ENCODE measurements at places on chromosomes 12 and 14.
A peak's percentile ranks its signal among the peaks of the same experiment; 100 is the strongest.

DNA sequence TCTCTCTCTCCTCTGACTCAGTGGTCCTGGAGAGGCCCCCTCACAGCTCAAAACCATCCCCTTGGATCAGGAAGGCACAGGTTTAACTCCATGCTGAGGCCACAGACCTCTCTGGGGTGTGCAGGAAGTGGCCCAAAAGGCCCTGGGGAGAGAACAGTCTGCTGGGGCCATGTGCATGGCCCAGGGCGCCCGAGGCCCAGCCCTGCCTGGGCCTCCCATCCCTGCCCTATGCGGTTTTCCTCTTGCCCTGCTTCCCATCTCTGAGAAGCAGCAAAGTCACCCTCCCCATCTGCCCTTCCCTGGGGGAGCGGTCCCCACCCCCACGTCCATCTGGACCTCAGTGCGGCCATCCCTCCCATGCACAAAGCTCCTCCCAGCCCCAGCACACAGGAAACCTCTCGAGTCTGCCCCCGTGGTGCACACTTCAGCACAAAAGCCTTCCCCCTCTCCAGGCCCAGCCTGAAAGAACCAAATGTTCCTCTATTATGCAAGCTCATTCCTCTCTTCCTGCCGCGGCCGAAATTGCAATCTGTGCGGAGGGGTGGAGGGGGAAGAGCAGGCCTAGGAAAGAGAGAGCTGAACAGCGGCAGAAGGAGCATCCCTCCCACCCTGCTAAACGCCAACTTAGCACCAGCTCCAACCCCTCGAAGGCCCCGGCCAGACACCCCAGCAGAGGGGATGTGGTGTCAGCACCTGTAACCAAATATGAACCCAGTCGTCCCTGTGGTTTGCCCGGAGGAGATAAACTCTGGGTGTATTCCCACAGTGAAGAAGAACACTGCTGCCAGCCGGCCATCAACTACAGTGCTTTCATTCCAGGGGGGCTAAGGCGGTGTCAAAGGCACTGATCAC, 108.5 kb downstream of the SCARB1 start:
- DNase-seq, result peak; percentile 88

DNA sequence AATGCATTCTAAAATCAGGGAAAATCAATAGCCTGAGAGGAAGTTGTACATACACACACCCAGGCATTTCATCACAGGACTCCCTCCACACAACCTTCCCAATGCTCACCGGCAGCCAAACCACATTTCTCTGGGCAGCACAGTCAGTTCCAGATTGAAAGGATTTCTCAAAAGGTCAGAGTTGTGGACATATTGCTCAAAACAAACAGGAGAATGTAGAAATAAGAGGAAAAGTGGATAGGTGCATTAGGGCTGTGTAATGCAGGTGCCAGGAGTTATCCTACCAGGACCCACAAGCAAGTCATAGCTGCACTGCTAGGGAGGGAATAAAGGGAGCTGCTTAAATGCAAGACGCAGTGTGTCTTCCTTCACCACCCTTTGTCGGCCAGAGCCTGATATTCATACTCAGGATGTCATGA, 62.9 kb downstream of the GCH1 start:
- no peak for DNase-seq

DNA sequence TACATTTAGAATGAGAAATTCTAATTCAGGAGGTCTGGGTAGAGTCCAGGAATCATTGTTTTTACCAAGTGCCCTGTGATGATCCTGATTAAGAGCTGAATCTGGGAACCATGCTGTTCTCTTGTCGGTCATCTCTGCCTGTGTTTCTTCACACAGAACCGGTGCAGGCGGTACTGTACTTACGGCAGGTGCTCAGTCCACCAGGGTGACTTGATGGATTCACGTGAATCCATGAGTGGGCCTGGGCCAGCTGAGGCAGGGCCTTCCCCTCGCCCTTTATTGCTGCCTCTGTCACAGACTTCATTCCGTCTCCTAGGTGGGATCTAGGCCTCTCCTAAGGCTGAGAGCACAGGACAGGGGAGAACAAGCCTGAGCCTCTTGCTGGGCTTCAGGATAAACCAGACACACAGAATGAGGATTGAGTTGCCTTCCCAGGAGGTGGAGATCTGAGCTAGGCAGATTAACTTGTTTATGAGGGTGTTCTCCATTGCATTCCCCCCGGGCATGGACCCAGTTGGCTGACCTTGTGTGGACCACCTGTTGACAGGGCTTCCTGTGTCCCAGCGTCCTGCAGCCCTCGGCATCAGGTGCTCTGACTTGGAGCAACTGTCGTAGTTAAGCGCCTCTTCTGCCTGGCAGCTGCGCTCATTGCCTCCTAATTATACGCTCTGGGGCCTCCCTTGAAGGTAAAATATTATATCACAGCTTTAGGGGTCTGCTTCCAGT, 42.1 kb downstream of the B4GALNT3 start:
- no peak for DNase-seq

- DNase-seq, result no peak
Observed at GRCh38 chr12:59085690-59086089, 165.4 kb upstream of the LRIG3 start.

GRCh38 chr12:38547586-38547985, 231.0 kb downstream of the ALG10B start:
- DNase-seq, result no peak

DNA sequence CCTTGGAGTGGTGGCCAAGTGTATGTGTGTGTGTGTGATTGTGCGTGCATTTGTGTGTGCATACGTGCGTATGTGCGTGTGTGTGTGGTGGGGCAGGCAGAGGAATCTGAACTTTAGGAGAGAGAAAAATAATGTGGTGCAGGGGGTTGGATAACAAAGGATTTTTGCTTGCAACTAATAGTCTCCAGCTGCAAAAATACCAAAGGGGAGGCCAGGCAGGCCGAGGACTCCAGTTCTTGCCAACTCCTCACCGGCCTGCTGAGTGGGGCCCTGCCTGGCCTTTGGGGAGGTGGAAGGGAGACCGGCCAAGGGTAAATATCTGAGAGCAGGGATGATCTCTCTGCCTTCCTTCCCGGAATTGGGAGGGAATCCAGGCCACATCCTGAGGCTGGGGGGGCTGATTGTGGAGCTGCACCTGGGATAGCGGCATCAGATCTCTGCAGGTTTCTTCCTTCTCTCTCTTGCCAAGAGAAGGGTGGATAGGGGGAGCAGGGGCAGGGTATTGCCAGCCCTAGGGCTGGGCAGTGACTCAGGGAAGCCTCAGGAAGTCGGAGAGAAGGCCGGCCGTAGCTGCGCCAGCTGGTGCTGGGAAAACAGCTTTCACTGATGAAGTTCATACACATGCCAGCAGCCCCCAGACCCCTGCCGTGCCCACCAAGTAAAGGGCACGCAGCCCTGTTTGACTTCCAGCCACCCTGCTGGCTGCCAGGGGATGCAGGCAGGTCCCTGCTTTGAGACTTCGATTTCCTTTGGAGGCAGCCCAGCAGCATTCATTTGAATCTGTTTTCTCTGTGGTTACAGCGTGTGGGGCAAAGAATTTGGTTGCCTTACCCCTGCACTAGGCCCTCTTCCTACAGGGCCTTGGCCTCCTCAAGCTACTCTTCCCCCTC, 4.6 kb upstream of the LRP1-AS start:
- DNase-seq, result no peak

DNA sequence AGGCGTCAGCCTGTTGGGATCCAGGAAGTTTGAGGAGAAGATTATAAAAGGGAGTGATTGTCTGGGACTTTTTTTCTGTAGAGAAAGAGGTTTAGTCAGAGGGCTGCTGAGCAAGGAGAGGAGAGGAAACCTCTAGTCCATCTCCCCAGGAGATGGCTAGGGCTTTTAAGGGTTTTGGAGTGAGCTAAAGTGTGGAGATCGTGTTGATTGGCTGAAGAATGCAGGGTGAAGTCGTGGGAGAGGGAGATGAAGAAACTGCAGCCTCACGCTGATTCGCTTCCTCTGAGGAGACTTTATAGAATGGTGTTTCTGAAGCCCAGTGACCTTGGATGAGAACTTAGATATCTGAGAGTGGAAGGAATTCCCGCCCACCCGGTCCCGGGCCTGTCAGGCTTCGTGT, 193.7 kb upstream of the PWP1 start:
- DNase-seq, result no peak

GRCh38 chr12:48781750-48782456, 7.0 kb downstream of the ADCY6 start:
- no peak for DNase-seq

- DNase-seq, result no peak
Observed at GRCh38 chr12:20175704-20176388, 192.5 kb upstream of the PDE3A start.

- no peak for DNase-seq
Observed at GRCh38 chr12:29667011-29667410, 116.7 kb downstream of the TMTC1 start.

DNA sequence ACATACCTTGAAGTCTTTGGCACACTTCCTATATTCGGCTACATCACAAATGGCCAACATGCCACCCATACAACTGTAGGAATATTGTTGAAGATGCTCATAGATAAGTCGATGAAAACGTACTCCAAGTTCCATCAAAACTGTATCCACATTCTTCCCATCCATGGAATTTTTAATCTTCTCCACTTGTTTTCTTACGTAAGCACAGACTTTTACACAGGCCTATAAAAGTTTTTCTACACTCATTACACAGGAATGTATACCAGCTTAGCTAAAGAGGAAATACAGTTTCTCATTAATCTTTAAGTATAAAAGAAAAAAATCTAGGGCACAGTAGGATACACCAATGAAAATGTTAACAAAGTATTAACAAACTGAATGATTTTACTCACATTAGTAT, 59.1 kb downstream of the EXOC5 start:
- peak; percentile 49 for DNase-seq

DNA sequence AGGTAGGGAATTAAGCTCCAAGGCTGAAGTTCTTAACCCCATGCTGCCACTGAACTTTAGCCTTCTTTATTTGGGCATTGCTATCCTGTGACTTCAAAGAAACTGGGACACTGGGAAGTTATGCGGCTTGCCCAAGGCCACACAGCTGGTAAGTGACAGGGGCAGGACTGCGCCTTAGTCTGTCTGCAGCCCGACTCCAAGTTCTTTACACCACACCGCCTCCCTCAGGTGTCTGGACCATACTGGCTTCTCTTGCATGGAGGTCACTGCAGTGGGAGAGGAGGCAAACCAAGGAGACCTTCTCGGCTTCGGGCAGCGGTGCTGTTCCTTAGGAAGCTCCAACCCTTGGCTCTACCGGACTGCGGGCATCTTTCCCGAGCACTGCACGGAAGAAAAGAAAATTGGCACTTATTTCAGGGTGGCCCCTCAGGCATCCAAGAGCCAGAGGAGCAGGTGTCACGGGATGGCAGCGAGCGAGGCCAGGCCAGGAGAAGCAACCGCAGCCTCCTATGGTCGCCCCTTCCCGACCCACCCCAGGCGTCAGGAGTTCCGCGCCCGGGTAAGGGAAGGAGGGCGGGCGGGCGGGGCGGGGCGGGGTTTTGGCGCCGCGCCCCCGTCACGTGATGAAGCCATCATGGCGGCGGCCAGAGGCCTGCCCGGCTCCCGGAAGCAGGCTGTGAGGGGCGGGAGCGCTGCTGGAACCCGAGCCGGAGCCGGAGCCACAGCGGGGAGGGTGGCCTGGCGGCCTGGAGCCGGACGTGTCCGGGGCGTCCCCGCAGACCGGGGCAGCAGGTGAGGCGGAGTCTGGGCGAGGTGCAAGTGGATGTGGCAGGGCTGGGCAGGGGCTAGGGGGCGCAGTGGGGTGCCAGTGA, 16.4 kb upstream of the ESPL1 start:
- no peak for DNase-seq

DNA sequence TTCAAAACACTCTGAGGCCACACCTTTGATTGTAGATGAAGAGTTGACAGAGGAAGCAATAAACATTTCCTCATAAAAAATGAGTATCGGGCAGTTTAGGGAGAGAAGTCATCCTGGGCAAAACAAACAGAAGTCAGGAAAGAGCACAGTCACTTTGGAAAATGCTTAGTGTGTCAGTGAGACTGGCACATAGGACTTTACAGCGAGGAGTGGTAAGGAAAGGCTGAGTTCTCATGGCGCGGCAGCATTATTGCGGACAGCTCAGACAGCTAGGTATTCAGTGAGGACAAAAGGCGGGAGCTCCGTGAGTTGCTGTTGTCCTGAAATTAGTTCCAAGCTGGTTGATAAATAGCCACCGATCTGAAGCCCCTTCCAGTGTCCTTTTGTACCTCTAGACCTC, 229.9 kb downstream of the SNAPC1 start:
- DNase-seq, result no peak

DNA sequence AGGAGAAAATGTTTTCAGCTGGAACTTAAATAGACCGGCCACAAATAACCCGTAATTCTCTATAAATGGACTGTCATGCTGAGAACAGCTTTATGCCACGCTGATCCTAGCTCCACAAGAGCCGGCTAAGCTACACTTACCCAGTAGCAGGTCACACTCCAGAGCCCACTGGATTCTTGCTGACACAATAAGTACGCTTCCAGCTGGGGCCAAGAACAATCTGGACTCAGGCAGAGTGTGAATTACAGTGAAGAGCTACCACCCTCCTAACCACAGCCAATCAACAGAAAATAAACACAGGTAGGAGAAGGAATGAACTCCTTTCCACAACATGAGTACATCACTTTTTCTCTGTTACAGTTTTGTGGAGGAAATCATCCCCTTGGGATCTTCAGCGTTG, 531.3 kb downstream of the GALC start:
- no peak for DNase-seq

- DNase-seq, result no peak
Observed at GRCh38 chr12:104964167-104964855, 6.2 kb upstream of the SLC41A2 start.

- no peak for DNase-seq
Observed at GRCh38 chr12:93043192-93043876, 114.2 kb upstream of the EEA1 start.

GRCh38 chr14:32702088-32702487, 236.6 kb upstream of the NPAS3 start:
- no peak for DNase-seq

DNA sequence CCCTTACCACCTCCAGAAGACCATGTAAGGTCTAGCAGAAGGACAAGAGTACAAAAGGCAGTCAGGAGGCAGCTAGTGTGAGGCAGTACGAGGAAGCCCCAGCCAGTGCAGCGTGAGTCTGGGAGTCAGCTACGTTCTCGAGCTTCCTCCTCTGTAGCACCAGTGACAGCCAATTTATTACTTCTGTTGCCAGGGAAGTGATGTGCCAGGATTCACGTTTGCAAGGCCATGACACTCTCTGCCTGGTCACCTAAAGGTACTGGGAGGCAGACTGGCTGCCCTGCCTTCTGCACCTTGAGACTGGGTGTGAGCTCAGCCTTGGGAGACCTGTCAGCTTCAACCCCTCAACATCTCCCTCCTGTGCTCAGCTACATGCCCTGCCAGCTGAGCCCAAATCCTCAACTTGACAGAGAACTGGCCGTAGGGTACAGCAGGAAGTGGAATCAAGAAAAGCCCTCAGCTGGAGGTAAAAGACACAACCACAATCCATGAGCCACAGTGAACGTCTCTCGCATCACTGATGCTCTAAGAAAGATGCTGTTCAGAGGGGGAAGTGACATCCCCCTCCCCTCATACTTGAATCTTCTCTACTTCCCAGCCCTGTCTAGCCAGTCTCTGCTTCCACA, 182.5 kb upstream of the RGS6 start:
- no peak for DNase-seq

- DNase-seq, result no peak
Observed at GRCh38 chr14:95493503-95493902, 22.9 kb downstream of the SYNE3 start.

- DNase-seq, result no peak
Observed at GRCh38 chr14:102330806-102331205, 11.3 kb downstream of the ZNF839 start.

GRCh38 chr12:108008163-108008905, 120.8 kb upstream of the WSCD2 start:
- DNase-seq, result no peak

GRCh38 chr14:75299059-75299458, 20.4 kb downstream of the FOS start:
- DNase-seq, result no peak

- peak; percentile 80 for DNase-seq
Observed at GRCh38 chr12:32437095-32437515, 37.7 kb downstream of the FGD4 start.

- no peak for DNase-seq
Observed at GRCh38 chr14:98937021-98937420, 335.0 kb downstream of the BCL11B start.
